CD4-positive, alpha-beta T cell treated with Interleukin-2 at 100 ng/mL for 4 hours (primary cell): ENCODE measurements at places on chromosomes 12 and 14.

DNA sequence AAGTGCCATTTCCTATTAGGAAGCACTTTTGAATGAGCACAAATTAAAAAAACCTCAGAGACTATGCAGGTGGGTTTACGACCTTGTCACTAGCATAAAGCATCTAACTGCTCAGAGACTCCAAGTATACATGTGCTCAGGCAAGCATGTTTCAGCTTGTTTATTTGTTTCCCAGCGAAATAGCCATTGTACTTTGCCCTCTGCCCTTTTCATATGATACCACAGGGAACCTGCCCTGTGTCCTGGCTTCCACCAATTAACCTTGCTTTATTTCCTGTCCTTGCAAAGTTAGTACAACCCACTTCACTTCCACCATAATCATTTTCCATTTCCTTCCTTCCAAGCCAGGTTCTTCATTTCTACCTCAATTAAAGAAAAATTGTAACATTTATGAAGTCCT is 194.9 kb downstream of the DUSP6 start:
- no peak for DNase-seq

- no peak for DNase-seq
Measured at GRCh38 chr12:5187136-5187535, 143.5 kb downstream of the KCNA5 start.

GRCh38 chr12:83122623-83122934 is 435.9 kb downstream of the TMTC2 start:
- DNase-seq: no peak

DNA sequence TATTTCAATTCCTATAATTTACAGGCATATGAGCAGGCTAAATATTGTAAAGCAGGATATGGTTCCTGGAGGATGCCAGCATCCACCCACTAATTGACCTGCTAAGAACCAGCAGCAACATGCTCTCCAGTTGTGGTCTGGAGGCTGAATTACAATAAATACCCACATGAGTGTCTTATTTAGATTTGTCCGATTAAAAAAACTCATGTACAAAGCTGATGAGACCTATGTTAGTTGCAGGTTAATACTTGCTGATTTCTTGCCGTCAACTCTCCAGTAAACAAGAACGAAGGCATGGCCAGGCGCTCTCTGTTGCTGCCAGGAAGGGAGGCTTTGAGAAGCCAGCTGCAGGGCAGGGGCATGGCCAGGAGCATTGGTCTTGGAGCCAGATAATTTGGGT is 169.3 kb upstream of the PRICKLE1 start:
- no peak for DNase-seq

- DNase-seq: no peak
Measured at GRCh38 chr14:70884595-70885342, 22.5 kb upstream of the PCNX1 start.

GRCh38 chr12:15982471-15982870 is 71.3 kb downstream of the DERA start:
- DNase-seq: no peak

GRCh38 chr14:80965037-80965436 is 9.6 kb downstream of the TSHR start:
- no peak for DNase-seq

DNA sequence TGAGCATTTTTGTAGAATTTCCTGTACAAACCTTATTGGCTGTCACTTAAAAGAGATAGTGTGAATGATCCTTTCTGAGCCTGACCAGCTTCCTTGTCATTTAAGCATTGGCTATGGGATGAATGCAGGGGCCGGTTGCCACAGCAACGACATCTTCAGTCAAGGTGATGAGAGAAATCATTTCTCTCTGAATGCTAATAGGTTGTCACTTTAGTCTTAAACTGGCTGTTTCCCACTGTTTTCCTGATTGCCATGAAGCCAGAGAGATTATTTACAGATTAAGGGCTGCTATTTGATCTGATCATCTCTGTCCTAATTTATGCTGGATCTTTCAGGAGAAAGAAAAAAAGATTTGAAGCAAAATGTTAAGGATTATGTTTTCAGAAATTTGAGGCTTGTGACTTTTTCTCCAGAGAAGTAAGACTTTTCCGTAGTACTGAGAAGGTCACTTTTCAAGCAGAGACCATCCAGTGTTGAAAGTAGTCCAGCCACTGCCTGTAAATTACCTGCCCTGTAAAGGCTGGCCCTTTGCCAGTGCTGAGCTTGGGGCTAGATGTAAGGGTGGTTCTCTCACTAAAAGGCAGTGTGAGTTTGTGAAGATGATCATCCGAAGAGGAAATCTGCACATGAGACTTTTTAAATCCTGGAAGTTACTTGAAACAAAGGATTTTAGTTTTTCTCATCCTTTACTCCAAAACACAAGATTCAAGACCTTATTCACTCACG is 235.6 kb downstream of the DACT1 start:
- no peak for DNase-seq

- DNase-seq: peak; percentile 34
Measured at GRCh38 chr14:104399432-104400155, 180.0 kb upstream of the C14orf180 start.

GRCh38 chr12:119840582-119840981 is 36.5 kb downstream of the CIT start:
- no peak for DNase-seq

GRCh38 chr12:127579446-127579845 is 687.5 kb upstream of the TMEM132C start:
- no peak for DNase-seq

- peak; percentile 62 for DNase-seq
Measured at GRCh38 chr12:39587225-39587624, 32.4 kb downstream of the ABCD2 start.

DNA sequence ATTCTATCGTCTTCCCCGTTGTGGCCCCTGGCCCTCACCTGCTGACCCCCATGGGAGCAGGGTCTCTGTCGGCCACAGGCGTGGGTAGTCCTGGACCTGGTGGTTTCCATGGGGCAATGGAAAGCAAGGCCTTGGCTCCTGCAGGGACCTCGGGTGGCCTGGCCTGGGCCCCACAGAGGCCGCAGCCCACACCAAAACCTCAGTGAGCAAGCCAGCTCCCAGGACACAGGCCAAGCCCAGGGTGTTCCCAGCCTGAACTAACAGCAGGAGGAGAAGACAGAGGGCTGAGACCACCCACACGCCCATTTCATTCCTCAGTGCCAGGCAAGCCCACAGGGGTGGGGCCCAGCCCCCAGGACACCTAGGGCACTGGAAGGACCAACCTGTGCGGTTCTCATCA is 16.9 kb downstream of the ABCB9 start:
- no peak for DNase-seq

- DNase-seq: no peak
Measured at GRCh38 chr12:94219622-94220302, 71.4 kb downstream of the PLXNC1 start.

- DNase-seq: no peak
Measured at GRCh38 chr14:30848449-30849240, 25.7 kb upstream of the COCH start.

GRCh38 chr12:92899386-92900001 is 29.6 kb downstream of the EEA1 start:
- DNase-seq: no peak

- peak; percentile 18 for DNase-seq
Measured at GRCh38 chr14:89303456-89304435, 113.3 kb downstream of the FOXN3 start.
